Left renal cortex interstitium (tissue), 4 donors: ENCODE measurements at places on chromosomes 3 and 15.

GRCh38 chr3:124599147-124599765 lies 131.0 kb upstream of the UMPS start:
- DNase-seq, result no peak

GRCh38 chr3:71376911-71377310 lies 206.6 kb downstream of the FOXP1 start:
- DNase-seq, result no peak

DNA sequence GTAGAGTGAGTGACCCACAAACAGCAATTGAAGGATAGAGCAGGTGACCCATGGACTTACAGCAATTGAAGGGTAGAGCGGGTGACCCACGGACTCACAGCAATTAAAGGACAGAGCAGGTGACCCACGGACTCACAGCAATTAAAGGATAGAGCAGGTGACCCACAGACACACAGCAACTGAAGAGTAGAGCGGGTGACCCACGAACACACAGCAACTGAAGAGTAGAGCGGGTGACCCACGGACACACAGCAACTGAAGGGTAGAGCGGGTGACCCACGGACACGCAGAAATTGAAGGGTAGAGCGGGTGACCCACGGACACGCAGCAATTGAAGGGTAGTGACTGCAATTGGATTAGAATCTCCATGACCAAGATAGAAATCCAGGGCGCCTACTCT lies 9.8 kb upstream of the TNK2 start:
- DNase-seq, result no peak

GRCh38 chr15:66897971-66898370 lies 167.4 kb upstream of the SMAD3 start:
- no peak for DNase-seq

- DNase-seq, result no peak
Measured at GRCh38 chr3:197031315-197032285, 2.0 kb upstream of the MELTF start.

GRCh38 chr15:44394062-44394461 lies 33.4 kb upstream of the CTDSPL2 start:
- DNase-seq, result no peak

DNA sequence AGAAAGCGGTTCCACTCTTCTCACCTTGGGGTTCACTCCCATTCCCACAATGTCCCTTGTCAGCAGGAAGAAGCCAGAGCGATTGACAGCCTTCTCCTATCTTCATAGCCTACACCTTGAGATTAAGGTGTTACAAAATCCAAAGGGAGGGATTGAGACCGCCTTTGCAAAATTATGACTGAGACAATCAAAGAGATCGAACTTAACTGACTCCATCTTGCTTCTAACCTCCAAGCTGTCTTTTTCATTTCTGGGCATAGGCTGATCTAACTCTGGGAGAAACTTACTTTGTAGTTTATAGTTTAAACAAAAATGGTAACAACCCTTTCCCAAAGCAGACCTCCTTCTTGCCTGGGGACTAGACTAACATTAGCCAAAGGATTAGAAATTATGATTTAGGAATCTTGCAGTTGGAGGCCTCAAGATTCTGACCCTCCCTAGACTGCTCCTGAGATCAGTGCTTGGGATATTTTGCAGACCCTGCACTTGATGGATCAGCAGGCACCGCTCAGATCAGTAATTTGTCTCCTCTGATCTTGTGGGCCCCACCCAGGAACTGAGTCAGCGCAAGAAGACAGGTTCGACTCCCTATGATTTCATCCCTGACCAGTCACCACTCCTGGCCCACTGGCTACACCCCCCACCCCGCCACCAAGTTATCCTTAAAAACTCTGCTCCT lies 40.0 kb downstream of the PAQR5 start:
- DNase-seq, result no peak

DNA sequence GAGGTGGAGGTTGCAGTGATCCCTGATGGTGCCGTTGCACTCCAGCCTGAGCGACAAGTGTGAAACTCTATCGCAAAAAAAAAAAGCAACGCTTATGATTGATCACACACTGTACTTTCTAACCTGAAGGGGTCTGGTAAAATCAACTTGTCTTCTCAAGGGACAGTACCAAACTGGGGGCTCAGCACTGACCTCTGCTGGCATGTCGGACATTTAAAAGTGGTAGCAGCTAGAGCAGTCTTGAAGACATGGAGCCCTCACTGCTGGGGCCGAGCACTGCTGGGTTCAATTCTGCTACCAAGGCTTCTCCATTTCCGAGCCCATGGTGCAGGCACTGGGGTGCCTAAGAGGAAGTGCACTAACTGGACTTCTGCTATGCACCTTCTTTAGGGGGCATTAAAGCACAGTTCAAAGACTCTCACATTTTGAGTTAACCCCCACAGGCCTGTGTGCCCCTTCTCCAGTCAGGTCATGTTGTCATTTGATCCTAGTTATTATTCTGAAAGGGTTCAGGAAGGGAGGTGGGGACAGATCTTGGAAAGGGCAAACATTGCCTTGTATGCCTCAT lies 26.4 kb upstream of the LAMP3 start:
- no peak for DNase-seq

- DNase-seq, result no peak
Measured at GRCh38 chr15:32104061-32104995, 74.0 kb downstream of the CHRNA7 start.

- DNase-seq, result no peak
Measured at GRCh38 chr3:195407531-195408409, 35.0 kb downstream of the ACAP2 start.

- no peak for DNase-seq
Measured at GRCh38 chr15:94451466-94451865, 220.1 kb downstream of the MCTP2 start.
